Stimulated activated naive CD8-positive, alpha-beta T cell treated with anti-CD3 and anti-CD28 coated beads, Interleukin-15, amount 100 ng/mL, for 72 hours (primary cell): ENCODE measurements at places on chromosomes 5 and 9.

DNA sequence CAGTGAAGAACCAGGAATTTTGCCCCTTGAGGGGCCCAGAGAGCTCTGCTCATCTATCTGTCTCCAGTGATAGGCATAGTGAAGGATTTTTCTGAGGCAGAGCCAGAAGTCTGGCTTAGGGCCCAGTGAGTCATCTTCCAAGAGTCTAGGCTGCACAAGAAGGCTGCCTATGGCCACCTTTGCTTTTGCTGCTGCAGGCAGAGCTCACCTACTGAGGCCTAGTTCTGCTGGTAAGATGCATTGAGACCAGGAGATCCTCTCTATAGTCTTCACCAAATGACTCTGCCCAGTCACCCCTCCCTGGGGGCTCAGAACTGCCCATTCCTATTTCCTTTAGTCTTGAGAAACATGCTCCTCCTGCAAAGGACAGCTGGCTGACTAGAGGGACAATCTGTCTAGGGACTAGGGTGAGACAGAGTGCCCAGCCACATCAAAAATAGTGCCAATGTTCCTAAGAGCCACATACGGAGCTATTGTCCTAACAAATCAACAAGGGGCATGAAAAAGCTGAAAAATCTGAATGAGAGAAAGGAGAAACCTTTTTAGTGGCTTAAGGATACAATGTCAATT, 40.3 kb upstream of the CDKN2AIPNL start:
- no peak for DNase-seq

GRCh38 chr9:90926936-90927335, 125.3 kb downstream of the SYK start:
- DNase-seq, result no peak

DNA sequence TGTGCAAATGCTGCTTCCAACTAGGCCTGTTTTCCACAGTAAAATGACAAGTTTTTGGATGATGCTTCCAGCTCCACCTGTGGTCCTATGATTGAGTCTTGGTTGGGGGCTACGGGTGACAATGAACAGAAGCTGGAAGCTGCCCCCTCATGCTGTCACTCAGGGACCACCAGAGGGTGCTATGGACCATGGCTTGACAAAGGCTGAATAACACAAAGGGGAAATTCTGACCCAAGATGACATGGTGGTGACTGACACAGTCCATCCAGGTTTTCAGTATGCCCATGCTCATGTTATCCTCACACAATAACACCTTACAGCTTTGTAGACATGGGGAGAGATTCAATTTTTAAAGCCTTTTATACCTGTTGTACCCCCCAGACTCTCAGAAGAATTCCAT, 23.9 kb upstream of the SAP30L start:
- peak; percentile 35 for DNase-seq

DNA sequence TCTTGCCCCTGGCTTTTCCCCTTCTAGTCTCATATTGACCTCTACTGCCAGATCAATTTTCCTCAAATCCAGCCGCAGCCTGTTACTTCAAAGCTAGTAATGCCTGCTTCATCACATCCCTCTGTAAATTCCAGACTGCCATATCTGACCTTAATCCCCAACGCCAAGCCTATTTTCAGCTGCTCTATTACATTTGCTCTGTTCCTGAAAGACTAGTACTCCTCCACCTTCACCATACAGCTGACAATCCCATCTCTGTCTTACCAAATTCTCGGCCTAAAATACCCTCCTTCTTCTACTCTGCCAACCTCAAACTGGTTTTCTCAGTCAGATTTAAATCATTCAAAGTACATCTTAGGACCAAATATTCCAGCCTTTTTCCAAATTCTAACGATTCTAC, 420.2 kb downstream of the RAB3C start:
- DNase-seq, result no peak
